ENCODE measurements at places on chromosomes 12 and 14.

- DNase-seq, result no peak
Observed at GRCh38 chr14:68509188-68509983, 283.5 kb downstream of the ZFP36L1 start.

DNA sequence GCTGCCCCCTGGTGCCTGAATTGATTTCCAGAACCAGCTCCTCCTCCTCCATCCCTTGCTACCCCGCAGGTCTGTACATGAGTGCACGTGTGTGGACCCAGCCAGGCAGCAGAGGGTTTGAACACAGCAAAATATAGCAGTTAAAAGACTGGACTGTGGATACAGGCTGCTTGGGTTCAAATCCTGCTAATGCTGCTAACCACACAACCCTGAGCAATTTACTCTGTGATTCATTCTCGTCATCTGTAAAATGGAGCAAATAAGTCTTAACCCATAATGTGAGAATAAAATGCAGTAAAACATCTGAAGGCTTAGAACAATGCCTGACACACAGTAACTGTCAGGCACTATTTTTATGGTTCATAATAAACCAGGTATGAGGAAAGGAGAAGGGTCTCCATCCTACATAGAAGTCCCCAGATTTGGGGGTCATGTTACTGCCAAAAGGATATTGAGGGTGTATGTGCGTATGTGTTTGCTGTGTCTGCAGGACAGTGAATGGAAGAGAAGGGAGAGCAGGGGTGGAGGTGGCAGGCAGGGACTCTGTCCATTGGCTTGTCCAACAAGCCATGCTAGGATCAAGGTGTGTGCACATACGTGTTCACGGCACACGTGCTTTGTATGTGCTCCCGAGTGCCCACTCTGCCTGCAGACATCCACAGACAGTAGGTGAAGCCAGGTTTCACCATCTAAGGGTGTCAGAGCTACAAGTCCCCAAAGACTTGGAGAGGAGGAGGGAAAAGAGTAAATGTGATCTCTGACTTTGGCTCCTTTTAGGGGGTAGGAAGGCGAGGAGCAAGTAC is 1.5 kb upstream of the STAT6 start:
- DNase-seq, result no peak

DNA sequence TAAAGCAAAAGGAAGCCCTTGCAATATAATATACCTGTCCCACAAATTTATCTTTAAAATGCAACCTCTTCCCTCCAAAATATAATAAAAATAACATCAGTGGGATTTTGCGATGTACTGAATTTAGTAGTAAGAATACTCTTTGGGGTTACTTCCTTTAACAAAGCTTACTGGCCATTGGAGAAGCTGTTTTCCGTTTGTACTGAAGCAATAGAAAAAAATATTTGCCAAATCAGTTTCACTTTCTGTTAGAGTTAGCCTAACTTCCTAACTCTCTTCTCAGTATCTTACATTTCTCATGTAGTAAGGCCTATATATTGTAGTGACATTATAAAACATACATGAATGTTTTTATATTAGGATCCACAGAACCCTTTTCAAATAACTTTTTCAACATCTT is 3.7 kb downstream of the MAX start:
- no peak for DNase-seq

- no peak for DNase-seq
Observed at GRCh38 chr12:44519931-44520330, 356.2 kb downstream of the NELL2 start.

DNA sequence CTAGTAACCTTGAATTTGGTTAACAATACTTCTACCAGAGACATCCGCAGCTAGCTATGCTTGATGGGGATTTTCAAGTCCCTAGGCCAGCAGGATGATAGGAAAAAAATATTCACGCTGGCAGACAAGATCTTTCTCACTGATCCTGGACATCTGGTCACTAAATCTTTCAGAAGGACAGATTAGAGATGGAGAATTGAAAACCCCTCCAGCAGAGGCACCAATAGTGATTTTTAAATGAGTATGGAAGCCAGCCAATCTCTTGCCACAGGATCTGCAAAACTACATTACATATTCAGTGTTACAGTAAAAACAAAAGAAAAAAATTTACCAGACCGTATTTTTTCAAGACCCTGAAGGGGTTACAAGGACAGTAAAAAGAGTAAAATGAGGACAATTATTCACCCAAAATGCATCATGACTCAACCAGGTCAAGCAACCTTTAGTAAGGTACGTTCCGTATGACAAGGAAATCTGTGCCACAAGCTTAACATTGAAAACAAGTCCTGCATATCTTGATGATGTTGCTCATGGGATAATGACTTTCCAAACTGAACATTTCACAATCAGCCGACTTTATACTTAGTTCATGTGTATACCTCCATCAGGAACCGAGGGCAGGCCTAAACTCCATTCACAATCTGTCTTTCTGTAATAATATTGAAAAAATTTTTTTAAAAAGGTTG is 239.5 kb downstream of the GXYLT1 start:
- no peak for DNase-seq

DNA sequence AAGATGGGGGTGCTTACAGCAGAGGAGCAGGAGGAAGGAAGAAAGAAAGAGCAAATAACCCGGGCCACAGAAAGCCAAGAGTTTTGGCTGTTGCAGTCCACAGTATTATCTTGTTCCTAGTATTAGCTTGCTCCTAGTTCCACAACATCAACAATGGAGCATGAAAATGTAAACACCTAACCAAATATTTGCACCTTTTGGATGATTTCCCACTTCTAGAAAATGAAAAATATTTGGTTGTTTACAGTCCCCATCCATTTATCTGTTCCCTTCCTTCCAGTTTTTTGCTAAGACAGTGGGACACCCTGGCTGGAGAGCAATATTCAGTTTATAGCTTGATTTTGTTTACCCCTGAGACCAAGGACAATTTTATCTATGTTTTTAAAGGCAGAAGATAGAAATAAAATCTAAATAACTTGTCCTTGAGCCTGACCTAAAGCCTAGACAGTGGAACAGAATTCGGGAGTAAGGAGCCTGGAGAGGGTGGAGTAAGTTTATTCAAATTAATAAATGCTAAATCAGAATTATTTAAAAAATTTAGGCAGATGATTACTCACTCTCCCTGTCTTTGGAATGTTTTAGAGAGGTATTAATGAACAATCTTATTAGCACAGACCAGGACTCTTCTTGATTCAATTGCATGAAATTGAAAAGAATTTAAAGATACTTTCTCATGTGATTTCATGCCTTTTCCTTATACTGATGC is 51.6 kb downstream of the RESF1 start:
- no peak for DNase-seq

- no peak for DNase-seq
Observed at GRCh38 chr14:76863724-76864407, 37.7 kb downstream of the LRRC74A start.

- no peak for DNase-seq
Observed at GRCh38 chr12:76652402-76652801, 92.8 kb upstream of the OSBPL8 start.

- DNase-seq, result peak; percentile 10
Observed at GRCh38 chr14:105315941-105316576, 1.5 kb downstream of the PACS2 start.

DNA sequence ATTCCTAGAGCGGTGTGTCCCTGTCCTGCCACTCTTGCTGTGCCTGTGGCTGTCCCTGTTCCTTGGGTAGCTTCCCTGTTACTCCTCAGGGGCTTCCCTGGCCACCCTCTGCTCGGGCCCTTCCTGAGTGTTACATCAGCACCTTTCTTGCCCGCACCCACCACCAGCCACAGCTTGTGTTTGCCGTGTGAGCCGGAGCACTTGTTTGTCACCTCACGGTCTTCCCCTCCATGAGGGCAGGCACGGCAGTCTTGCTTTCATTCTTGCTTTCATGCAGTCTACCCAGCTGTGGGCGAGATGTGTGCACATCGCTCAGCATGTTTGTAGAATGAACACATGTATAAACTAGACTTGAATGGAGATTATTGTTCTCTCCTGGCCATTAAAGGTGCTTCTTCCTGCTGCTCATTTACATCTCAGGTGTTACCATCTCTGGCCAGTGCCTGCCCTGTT is 42.0 kb downstream of the TRAF3 start:
- DNase-seq, result peak; percentile 60

DNA sequence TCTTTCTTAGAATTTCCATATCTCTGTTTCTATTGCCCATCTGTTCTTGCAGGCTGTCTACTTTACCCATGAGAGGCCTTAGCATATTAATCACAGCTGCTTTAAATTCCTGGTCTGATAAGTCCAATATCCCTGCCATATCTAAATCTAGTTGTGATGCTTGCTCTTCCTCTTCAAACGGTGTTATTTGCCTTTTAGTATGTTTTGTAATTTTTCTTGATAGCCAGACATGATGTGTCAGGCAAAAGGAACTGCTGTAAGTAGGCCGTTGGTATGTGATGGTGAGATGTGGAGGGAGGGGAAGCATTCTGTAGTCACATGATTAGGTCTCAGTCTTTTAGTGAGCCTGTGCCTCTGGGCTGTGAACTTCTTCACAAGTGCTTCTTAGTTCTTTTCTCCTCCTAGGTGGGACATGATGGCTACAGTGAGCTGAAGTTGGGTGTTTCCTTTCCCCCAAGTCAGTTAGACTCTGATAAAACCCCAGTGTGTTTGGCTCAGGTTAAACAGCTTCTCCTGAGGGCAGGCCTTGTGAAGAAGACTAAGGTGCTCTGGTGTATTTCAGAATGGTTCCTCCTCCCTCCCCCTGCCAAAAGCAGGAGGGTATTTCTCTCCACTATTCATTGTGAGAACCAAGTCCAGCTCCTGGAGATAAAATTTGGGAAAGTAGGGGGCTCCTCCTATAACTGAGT is 195.9 kb upstream of the PARP11 start:
- DNase-seq, result no peak

DNA sequence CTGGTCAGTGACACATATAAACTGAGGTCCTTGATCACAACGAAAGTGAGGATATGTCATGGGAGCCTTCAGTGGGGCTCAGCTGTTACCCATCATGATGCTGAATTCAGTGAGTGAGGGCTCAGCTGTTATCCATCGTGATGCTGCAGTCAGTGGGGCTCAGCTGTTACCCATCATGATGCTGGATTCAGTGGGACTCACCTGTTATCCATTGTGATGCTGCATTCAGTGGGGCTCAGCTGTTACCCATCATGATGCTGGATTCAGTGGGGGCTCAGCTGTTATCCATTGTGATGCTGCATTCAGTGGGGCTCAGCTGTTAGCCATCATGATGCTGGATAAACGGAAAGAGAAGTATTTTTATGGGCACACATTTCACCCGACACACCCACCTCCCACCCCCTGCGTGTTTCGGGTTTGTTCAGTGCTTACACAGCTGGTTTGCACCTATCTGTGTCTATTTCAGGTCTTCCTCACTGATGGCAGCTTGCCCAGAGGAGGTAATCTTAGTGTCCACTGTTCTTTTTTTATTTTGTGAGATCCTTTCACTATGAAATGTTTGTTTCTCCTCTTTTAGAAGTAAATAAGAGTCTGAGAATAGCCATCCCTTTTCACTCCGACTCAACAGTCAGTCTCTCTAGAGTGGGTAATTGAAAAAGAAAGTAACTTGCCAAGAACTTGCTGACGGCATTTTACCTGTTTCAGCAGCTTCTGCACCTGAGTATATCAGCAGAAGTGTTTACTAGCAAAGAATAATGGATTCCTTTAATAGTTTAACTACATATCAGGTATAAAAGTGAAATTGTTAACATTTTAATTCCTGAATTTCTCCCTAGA is 183.0 kb downstream of the ERC1 start:
- no peak for DNase-seq

GRCh38 chr12:105825141-105825540 is 313.6 kb downstream of the NUAK1 start:
- DNase-seq, result no peak

- no peak for DNase-seq
Observed at GRCh38 chr12:27462851-27463250, 16.3 kb downstream of the SMCO2 start.

DNA sequence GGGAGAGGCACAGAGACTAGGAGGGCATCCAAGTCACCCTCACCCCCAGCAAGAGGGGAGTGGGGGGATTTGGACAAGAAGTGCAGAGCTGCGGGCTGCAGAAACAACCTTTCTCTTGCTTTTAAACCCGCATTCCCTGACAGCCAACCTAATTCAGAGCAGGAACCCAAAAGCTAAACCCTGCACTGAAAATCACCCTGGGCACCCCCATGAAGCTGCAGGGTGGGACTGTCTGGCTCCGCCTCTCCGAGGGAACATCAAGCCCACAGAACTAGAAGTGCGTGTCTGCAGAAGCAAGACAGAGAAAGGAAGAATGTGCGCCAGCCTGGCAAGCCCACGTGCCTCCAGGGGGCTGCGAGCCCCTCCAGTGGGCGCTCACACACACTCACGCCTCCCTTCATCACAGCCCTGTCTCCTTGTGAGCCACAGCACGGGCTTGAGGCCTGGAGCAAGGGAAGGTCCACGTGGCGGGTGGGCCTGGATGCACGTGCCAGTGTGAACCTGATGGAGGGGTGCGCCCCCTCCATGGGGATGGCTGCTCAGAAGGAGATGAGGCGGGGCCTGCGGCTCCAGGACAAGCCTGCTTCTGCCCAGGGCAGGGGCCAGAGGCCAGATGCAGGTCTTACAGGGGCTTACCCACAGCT is 27.8 kb upstream of the PNMA1 start:
- DNase-seq, result peak; percentile 57

DNA sequence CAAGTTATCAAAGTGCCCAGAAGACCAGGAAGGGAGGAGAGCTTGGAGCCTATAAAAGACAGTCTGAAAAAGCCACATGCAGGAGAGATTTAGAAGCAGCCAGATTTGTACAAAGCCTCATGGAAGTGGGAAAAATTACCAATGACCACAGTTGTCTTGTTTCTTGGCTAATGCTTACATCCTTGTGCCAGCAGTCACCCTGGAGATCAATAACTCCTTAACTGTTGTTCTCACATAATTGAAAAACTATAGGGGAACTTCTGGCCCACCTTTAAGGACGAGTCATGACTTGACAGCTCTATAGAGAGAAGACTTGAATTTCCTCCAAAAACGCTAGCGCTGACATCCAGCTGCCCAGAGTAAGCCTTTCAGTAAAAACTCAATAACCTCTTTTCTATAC is 313.1 kb downstream of the GALC start:
- no peak for DNase-seq

DNA sequence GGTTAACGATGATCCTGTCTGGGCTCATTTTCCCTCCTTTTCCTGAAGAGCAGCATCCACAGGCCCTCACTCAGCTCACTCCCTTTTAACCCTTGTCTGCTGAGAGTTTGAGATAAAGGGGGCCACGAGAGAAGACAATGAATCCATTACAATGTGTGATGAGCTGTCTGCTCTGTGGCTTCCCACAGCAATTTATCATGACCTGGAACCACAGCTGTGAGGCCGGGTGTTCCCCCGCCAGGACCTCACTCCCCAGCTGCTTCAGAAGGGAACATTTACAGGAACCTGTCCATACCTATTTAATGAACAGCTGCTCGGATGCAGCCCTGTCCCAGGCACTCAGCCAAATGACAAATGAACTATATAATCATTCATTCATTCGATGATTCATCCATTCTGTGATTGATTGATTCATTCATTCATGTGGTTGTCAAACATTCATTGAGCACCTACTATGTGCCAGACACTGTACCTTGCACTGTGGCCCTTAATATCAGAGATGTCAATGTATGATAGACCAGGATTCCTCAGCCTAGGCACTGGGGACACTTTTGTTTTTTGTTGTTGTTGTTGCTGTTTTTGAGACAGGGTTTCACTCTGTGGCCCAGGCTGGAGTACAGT is 18.5 kb upstream of the P2RX7 start:
- no peak for DNase-seq

All from CD4-positive, alpha-beta T cell treated with Interleukin-6 for 4 hours (primary cell).